ENCODE measurements at places on chromosomes 7 and 10.

DNA sequence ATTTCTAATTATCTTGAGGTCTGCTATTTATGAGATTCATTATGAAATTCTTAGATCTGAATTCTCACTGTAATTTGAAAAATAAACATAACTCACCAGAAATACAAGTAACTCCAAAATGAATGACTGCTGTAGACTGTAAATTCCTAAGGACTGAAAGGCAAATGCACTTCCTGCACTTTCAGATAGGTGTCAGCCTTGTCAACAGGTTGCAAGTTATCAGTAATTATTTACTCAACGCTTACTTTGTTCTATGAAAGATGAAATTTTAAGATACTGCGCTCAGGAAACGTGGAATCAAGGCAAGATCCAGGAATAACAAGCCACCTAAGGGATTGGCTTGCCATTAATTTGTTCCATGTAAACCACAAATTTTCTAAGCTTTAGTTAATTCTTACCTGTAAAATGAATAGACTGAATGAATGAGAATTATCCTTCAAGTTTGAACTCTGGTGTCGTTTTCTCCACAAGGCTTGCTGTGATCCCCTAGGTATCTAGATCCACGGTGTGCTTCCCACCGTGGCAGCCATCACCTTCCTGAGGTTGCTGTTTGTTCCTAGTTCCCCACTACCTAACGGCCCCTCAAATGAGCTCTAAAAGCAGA lies 12.6 kb downstream of the DHX32 start:
- no peak for DNase-seq

- DNase-seq = no peak
Measured at GRCh38 chr7:26729150-26729775, 135.1 kb downstream of the SKAP2 start.

DNA sequence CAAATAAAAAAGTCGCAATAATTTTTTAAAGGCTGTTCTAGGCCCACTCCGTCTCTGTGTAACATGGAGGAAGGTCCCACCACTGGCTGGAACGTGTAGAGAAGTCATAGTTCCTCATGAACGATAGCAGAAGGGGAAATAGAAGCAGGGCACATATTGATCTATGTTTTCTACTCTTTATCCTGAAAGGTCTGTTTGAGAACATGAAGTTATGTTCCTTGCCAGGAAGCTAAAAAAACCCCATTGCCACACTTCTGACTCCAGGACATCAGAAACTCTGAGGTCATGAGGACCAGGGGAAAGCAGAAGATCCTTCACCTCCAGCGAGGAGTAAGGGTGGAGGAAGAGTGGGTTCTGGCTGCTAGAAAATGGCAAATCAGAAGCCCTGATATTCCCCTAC lies 10.8 kb downstream of the ANKRD22 start:
- no peak for DNase-seq

GRCh38 chr10:18079665-18080295 lies 60.4 kb upstream of the CACNB2 start:
- no peak for DNase-seq

DNA sequence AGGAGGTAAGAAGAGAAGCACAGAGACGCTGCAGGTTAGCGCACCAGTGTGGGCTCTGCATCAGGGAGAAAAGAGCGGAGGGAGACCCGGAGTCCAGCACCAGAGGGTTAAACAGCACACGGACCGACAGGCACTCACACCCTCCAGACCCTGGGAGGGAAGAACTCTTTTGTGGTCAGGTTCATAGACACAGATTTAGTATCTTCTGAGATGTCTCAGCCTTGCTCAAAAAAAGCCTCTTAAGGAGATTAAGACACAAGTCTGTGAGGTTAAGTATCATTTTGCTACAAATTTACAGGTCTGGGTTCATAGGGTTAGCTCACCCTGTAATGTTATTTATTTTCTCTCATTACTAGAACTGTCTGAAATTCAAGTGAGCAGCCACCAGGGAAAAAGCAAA lies 16.8 kb upstream of the NDST2 start:
- no peak for DNase-seq

DNA sequence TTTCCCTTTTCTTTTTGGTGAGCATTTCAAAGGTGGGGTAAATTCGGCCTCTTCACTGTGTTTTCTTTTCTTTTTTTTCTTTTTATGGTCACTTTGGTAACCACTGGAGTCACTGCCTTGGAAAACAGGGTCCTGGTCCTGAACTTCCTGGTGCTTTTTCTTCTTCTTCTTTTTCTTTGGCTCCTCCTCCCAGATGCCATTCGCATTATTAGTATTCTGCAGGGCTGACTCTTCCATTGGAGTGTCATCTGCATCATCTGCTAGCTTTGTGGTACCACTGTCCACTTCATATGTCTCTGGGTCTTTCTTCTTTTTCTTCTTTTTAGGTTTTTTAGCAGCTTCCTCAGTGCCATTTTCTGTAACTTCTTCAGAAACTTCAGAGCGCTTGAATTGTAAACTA lies 10.5 kb downstream of the POLR1F start:
- DNase-seq = no peak

- DNase-seq = peak; percentile 21
Measured at GRCh38 chr7:2736411-2736914, 48.5 kb downstream of the AMZ1 start.

- no peak for DNase-seq
Measured at GRCh38 chr10:97454330-97455036, 8.5 kb downstream of the ZDHHC16 start.

DNA sequence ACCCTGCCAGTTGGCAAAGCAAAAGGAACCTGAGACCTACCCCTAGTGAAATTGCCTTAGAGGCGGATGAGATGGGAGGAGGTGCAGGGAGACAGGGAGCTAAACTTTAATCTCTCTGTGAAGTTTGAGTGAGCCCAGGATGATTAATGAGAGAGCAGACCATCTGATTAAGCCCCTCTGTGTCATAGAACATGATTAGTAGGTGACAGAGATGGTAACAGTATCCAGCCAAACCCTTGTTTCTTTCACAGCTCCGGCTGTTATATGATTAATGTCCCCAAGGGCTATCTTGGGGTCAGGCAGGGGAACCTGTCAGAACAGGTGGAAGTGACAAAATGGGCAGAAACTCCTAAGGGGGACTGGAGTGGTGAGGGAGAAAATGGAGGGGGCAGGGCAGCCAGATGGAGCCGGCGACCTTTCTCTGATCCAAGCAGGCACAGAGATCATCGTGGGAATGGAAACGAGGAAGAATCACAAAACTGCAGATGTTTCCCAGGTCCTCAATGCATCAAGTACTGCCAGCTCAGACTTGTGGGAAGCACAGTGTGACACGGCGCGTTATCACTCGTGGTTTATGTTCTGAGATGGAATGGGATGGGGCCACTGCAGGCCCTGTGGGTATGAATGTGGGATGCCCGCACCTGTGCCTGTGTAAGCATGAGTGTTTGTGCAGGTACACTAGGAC lies 684.2 kb downstream of the LRMDA start:
- no peak for DNase-seq

DNA sequence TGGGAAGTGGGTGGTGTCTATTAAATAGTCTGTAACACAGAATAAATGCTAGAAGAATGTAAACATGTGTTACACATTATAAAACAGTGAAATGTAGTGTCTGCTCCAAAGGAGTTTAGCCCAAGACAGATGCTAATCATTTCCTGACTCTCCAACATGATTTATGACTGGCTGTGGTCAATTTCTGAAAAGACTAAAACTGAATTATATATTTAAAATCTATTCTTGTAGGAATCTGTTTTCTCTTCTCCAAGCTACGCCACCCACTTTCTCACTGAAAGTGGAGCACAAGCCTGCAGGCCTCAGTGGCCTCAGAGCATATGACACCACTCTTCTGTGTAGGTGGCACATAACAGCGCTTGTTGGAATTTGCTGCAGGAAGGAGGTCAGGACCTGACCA lies 44.4 kb downstream of the CTTNBP2 start:
- DNase-seq = no peak

DNA sequence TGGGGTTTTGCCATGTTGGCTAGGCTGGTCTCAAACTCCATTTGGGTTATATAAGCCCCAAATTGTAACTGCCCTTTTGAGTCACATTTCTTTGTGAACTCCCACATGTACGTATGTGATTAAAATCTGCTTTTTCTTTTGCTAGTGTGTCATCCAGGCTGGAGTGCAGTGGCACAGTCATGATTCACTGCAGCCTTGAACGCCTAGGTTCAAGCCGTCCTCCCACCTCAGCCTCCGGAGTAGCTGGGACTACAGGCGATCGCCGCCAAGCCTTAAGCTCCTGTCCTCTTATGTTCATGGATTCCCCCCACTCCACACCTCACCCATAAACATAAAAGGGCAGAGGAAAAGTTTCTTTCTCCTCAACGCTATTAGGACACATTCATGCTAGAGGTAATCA lies 4.4 kb upstream of the SMC3 start:
- DNase-seq = peak; percentile 31

DNA sequence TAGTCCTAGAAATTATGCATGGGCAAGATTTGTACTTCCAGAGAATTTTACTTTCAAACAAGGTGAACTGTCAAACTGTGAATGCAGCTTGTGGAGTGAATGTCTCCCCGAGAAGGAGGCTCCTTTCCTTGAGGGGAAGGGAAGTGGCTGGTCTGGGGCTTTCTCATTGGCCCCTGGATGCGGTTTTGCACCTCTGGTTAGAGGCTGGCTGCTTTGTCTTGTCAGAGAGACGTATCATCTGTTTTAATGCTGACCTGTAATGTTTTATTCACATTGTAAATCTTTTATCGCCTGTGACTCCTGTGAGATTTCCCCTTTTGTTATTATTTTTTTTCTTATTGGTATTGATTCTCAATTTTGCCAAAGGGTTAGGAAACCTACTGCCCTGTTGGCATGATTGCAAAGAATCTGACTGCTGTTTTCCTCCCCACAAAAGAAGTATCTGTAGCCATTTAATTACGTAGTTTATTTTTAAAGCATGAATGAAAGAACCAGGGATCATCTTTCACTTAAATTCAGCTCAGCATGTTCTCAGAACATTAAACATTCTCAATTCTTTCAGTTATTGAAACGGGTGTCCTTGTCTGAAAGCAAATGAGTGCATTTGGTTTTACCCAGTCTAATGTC lies 238.3 kb upstream of the NFE2L3 start:
- no peak for DNase-seq

DNA sequence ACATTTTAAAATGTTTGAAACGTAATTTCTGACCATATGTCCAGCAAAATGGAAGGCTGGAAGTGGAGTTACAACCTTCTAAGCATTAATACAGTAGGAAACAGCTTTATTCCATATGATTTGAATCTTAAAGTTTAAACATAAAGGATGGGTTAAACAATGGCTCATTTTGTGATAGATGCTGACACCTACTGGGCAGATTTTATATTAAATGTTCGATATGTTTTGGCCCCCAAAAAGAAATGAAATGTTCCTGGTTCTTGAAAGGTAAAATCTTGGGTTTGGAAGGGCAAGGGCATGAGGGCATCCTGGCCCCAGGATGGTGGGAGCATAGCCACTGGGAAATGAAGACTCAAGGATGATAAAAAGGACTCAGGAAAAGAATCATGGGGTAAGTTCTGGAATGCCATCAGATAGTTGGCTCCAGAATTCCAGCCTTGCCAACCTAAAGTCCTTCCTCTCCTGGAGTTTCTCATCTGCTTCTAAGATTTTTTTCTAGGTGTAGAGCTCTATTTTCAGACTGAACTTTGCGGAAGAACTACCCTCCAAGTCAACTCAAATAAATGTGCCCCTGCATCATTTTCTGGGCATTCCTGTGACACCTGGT lies 34.6 kb upstream of the SLC35G1 start:
- DNase-seq = no peak

- DNase-seq = peak; percentile 29
Measured at GRCh38 chr7:73742753-73743641, 4.4 kb upstream of the ABHD11 start.

DNA sequence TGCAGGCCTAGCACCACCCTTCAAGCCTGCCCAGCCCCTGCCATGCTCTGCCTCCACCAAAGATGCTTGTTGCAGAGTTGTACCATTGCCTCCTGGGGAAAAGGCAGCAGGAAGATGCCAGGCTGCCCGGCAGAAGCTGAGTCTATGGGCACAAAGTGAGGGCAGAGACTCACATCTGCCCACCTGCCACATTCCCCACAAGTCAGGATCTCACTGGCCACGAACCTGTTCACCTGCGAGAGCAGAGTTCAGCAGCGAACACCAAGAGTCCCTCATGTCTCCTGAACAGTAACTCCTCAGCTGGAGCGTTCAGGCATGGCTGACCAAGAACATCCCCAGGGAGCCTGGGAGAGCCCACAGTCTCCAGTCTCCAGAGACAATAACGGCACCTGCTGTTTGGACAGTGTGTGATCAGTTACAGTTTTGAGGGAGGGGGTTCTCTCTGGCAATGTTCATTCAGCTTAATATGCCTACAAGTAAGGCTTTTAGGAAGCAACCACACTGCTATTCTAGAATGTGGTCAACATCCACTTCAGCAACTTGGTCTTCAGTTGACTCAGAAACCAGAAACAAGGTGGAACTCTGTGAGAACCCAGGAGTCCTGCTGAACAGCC lies 78.5 kb downstream of the GRID1 start:
- no peak for DNase-seq

GRCh38 chr7:128106821-128107220 lies 75.6 kb upstream of the LRRC4 start:
- no peak for DNase-seq

DNA sequence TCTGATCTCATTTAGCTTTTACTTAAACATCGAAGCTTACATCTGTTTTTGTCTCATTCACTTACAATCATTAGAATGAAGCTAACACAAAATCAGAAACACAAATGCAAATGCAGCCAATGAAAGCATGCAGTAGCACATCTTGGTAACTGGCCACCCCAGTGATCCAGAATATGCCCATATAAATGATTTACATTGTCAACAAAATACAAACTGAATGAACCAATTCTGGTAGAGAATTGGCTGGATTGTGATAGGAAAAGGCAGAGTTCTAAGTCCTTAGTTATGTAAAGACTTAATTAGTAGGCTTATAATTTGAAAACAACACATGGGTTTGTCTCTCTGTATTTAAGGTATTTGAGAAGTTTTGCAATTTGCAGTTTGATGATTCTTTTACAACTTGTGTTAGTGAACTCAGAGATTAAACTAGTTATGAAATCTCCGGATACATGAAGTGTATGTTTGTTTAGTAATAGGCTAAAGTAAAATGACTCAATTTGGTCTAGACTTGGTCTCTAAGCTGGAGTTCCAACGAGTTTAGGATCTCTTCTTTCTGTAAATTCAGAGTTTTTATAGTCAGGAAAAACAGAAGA lies 21.2 kb downstream of the TECTB start:
- DNase-seq = no peak
